ENCODE measurements at places on chromosomes 7 and 10.

DNA sequence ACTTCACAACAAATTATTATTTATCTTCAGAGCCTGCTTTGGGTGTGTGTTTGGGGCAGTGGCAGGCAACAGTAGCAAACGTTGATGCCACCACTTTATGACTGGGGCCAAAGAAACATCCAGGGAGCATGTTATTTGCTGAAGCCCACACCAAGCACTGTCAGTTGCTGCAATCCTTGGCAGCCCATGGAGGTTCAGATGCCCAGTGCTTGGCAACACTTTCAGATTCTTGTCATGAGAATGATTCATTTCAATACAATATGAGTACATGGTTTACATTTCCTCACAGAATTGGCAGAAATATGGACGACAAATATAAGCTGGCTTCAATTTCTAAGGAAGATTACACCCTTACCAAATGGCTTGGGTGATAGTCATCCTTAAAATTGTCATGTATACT is 46.5 kb upstream of the GLI3 start:
- no peak for DNase-seq

DNA sequence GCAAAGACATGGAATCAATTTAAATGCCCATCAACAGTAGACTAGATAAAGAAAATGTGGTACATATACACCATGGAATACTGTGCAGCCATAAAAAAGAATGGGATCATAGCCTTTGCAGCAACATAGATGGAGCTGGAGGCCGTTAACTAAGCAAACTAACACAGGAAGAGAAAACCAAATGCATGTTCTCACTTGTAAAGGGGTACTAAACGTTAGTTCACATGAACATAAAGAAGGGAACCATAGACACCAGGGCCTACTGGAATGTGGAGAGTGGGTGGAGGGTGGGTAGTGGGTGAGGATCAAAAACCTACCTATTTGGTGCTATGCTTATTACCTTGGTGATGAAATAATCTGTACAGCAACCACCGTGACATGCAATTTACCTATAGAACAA is 78.4 kb upstream of the GSDME start:
- no peak for DNase-seq

DNA sequence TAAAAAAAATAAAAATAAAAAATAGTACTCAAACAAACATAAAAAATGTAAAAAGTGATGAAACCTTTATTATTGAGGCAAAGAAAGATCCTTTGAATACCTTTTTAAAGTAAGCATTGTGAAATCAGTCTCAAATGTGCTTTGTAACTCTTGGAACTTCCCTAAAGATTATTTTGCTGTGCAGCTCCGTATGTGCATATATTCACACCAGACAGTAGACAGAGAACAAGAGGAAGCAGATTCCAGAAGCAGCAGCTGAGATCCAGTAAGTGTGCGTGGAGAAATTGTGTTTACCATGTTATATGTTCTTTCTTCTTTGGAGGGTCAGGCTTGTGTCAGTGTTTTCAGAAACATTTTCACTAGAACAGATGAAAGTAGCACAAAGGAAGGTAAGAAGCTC is 324.9 kb downstream of the AGMO start:
- DNase-seq: no peak

DNA sequence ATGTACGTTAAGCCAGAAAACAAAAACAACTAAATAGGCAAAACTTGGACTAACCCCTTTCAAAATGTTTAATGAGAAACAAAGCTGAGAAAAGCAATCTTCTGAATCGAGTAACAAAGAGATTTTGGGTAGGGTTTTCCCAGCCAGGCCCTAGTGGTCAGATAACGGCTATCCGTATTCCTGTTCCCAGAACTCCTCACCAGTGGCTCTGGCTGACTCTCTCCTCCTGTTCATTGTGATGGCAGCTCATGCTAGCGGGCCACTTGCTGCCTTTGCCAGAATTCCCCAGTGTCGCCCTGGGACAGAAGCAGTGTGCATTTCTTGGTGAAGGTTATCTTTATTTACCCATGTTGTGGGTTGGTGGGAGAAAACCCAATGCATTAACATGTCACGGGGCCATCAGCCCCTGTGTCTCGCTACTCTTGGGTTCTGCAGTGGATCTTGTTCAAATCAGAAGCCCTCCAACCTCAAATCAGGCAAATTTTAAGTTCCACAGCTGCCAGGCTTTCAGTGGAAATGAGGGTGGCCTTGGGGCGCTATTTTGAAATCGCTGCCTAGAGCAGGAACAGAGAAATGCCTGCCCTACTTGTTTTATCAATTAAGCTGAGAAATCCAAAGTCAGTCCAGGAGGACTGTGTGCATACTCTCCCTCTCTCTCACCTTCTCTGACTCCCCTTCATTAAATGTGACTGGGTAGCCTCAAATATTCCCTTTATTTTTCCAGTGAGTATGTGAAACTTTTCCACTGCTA is 164.5 kb upstream of the NPVF start:
- DNase-seq: no peak

DNA sequence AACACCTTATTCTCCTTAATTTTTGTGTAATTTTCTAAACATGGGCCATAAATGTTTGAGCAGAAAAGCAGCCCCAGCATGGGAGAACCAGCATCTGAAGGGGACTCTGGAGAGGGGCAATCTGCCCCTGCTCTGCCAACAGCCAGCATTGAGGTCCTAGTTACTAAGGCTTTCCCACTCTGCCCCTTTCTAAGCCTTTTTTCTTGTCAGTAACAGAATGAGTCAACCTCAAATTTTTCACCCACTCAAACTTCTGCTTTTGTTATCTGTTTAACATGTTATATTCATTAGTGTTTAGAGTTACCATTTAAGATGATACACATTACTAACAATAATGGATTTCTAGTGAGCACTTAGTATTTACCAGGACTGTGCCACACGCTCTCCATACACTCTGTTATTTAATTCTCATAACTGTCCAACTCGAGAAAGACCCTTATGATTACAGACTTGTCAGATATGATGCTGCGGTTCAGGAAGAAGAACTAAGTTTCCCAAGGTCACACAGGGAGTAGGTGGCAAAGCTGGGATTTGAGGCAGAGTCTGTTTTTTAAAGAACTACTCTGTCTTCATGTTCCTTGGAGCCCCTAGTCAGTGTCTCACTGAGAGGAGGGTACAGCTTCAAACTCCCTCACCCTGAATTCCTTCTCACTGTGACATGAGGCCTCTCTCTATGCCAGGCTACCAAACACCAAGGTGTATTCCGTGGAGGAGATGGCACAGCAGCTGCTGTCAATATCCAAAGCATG is 19.9 kb upstream of the GPAM start:
- DNase-seq: no peak

DNA sequence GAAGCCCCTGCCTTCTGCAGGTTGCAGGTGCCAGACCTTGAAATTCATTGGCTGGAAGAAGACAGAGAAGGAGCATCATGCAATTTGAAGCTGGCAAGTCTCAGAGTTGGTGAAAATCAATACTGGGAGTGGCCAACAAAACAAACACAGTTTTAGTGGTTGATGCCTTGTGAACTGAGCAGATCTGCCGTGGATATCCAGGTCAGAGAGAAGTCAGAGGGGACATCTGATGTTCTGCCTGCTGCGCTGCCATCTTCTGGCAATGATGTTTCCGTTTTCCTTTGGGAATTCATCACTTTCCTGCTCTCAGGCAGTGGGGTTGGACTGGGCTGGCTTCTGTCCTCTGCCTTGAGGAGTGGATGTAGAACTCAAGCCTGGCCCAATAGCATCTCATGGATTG is 132.0 kb downstream of the RPS24 start:
- DNase-seq: no peak

GRCh38 chr7:69759373-69759772 is 161.1 kb downstream of the AUTS2 start:
- no peak for DNase-seq

DNA sequence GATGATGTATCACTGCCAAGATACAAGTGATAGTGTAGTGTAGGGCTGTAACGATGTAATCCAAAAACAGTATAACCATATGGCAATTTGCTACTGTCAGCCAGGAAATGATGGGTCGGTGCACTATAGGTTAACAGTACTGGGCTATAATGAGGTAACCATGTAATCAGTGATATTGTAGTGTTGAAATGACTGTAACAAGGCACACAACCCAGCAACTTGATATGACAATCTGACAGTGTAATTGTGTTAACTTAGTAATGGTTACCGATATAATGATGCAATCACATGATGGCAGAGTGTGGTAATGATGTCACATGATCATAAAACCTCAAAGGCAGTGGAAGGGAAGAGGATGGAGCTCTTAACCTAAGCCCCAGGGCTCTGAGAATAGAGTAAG is 73.8 kb upstream of the SLF2 start:
- no peak for DNase-seq
